Activated CD4-positive, alpha-beta T cell treated with anti-CD3 and anti-CD28 coated beads, Interleukin-2, Interleukin-4, amounts not matched to agents 100 ng/mL and 50 ng/mL, durations not matched to agents 16 hours and 8 hours (primary cell): ENCODE measurements at places on chromosomes 1 and 21.
A peak's percentile ranks its signal among the peaks of the same experiment; 100 is the strongest.

- DNase-seq: no peak
Observed at GRCh38 chr1:109762821-109763645, 690 bp downstream of the EPS8L3 start.

DNA sequence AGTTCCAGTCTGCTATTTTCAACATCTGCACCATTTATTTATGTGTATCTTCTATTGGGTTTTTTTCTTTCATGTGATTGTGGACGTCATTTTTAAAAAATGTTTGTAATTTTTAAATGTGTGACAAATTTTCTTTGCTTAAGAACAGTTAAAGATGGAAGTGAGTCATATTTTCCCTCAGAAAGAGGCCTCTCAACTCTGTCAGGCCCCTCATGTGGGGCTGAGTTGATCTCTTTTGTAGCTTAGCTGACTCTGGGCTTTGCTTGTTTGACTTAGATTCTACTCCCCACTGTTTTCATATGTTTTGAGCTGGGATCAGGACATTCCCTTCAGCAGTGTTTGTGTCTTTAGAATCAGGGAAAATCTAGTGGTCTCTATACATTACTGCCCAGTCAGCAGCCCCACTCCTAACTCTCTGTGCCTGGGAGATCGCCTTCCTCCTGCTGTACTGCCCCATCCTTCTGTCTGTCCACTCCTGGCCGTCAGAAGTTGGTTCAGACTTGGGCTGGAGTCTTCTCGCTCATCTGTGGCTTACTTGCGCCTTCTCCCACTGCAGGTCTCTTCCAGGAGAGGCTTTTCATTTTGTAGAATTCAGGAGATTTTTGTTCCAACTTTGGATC is 137.4 kb downstream of the DYRK1A start:
- peak; percentile 28 for DNase-seq

- peak; percentile 45 for DNase-seq
Observed at GRCh38 chr1:226063977-226064815, 1.7 kb downstream of the H3-3A start.

- DNase-seq: no peak
Observed at GRCh38 chr1:208241512-208241911, 2.7 kb downstream of the PLXNA2 start.

- peak; percentile 12 for DNase-seq
Observed at GRCh38 chr1:39886757-39887231, 3.5 kb upstream of the TRIT1 start.

- no peak for DNase-seq
Observed at GRCh38 chr1:26320896-26321295, 3.1 kb downstream of the CD52 start.

- DNase-seq: peak; percentile 46
Observed at GRCh38 chr1:7975212-7975865, 13.8 kb downstream of the PARK7 start.

- DNase-seq: no peak
Observed at GRCh38 chr1:93702828-93703183, 21.2 kb upstream of the BCAR3 start.

GRCh38 chr1:87226341-87226760 is 102.3 kb upstream of the LMO4 start:
- DNase-seq: no peak

- DNase-seq: no peak
Observed at GRCh38 chr1:38267037-38268036, 220.7 kb upstream of the POU3F1 start.

GRCh38 chr1:94595658-94596057 is 54.1 kb upstream of the F3 start:
- no peak for DNase-seq

- no peak for DNase-seq
Observed at GRCh38 chr1:183404476-183404875, 13.7 kb downstream of the NMNAT2 start.

DNA sequence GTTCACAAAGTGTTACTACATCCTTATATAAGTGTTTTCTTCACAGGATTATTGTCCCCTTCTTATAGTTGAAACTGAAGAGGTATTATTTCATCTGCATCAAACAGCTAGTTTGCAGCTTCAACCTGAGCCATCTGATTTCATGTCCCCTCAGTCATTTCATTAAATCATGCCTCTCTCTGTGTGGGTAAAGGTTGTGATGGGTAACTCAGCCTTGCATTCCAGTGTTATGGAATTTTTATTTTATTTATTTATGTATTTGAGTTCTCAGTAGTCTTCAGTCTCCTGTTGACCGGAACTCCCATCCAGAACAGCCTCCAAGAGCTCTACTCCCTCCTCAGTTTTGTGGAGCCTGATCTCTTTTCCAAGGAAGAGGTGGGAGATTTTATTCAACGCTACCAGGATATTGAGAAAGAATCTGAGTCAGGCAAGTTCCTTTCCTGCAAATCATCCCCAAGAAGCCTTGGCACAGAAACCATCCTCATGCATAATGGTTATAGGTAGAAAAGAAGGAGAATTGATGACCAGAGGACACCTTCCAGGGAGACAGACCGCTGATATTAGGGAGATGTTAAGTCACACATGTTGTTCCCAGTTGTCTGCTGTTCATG is 21.8 kb downstream of the CHD1L start:
- no peak for DNase-seq

- DNase-seq: peak; percentile 1
Observed at GRCh38 chr1:14704846-14705245, 106.4 kb downstream of the KAZN start.

DNA sequence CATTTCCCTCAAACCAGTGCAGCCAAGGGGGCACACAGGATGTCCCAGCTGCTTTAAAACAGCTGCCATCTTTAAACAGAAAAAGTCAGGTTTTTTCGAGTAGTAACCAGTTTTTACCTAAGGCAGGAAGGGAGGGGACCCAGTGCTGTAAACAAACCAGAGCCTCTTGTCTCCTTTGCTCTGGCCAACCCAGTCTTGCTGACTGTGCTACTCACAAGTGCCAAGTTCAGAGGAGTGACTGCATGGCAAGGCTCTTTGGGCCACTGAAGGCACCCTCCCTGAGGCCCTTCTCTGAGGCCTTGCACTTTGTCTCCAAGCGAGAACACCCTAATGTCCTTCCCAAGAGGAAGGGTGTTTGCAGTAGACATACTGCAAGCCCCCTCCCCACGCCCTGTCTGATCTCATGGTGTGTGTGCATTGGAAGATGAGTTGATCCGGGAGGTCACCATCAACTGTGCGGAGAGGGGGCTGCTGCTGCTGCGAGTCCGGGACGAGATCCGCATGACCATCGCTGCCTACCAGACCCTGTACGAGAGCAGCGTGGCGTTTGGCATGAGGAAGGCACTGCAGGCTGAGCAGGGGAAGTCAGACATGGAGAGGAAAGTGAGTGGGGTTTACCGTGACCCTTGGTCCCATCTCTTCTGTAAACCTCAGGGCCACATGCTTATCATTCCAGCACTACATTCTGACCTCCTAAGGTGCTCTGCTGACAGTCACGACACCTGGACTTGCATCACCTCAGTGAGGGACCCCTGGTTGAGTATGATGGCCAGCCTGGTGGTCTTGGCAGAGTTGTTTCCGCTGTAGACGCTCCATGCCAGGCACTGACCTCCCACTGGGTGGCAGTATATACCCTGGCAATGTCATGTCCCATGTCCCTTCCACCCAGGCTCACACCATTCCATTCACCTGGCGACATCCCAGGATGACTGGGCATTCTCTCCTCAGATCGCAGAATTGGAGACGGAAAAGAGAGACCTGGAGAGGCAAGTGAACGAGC is 4.7 kb downstream of the DNALI1 start:
- peak; percentile 45 for DNase-seq

- no peak for DNase-seq
Observed at GRCh38 chr1:99776120-99776519, 9.7 kb upstream of the FRRS1 start.

DNA sequence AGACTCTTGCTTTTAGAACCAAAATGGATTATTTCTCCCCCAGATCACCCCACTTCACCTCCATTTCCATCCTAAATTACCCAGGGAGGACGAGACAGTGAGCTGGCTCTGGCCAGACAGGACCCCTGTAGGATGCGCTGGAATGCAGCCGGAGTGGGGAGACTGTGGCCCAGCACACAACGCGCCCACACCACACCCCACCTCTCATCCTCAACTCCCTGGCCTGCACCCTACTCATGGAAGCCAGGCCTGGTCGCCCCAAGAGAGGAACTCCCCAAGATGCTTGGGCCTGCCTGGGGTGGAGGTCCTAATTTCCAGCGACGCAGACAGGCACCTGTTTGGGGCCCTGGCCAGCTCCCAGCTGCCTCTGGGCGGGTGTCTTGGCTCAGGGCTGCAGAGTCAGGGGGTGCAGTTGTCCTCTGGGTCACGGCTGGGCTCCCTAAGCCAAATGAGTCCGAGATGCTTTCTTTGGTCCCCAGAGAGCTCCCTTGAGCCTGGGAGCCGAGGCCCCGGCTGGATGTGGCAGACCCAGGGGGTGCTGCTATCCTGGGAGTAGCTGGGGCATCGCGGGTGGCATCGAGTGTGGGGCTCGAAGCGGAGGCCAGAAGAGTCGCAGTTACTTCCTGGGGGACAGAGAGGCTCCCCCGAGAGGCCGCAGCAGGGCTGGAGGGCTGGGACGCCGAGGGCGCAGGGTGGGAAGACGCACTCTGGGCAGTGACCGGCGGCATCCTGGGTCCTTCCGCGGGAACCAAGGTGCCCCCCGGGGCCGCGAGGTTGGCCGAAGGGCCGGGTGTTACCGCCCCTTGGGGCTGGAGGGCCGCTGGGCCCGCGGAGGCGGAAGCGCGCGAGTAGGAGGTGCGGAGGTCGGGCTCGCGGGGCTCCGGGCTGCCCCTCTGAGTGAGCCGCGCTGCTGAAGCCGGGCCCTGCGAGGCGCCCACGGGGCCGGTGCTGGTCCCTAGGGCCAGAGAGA is 10.4 kb downstream of the CLEC20A start:
- no peak for DNase-seq

DNA sequence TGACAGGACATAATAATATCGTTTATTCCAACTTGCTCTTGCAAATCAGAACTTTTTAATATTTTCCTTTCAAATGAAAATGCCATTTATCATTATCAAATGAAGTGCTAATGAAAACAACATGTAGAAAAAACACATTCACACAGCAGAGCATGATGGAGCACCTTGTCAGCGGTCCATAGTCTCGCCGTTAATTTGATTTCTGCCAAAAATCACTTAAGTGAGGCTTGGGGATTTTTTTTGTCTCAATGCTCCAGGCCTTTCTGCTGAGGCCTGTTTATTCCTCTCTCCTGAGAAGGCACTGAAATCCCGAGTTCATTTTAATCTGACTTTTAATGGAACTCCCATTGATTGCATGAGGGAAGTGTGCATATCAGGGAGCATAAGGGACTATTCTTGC is 122.5 kb downstream of the ELAVL4 start:
- no peak for DNase-seq

DNA sequence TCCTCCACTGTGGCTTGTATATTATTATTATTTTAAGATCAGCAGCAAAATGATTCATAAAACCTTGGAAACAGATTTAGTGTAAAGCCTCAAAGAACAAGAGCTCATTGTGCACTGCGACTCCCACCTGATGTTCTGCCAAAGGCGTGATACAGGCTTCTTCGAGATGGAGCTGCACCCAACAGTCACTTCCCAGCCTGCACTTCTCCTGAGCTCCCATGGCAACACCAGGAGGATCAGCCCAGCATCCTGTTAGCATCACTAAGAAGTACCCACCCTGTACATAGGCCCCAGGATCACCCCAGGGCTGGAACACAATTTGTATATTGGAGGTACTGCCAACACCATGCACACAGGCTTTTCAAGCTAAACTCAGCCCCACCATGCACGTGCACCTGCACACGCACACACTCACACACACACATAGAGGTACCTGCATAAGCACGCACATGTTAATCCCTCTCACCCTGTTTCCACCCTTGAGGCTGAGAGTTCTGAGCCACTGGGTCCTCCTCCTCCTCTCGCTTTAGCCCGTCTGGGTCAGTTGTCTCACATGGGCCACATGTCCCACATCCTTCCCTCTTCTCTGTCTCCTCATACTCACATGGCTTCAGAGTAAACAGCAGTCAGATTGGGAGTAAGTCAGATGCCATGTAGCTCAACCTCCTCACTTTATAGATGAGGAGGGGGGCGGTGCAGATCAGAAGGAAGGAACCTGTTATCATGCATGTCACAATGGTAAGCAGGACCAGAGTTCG is 281.9 kb upstream of the POU3F1 start:
- no peak for DNase-seq

DNA sequence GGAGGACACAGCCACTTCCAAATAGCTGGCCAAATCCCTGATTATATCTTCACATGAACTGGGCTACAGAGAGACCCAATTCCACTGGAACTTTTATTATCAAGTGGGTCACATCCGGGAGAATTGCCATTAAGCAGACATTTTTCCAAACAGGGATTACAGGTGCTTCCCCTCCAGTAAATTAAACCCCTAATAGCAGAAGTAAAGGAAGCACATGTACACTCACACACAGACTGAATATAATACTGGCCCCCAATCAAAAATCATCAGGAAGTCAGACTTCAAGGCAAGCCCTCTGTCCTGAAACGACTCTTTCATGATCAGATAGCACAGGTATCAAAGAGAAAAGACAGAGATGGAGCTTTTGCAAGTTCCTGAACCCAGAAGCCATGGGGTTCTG is 118.6 kb upstream of the PPP2R5A start:
- no peak for DNase-seq

- DNase-seq: no peak
Observed at GRCh38 chr1:56849750-56850149, 4.8 kb upstream of the C8A start.

DNA sequence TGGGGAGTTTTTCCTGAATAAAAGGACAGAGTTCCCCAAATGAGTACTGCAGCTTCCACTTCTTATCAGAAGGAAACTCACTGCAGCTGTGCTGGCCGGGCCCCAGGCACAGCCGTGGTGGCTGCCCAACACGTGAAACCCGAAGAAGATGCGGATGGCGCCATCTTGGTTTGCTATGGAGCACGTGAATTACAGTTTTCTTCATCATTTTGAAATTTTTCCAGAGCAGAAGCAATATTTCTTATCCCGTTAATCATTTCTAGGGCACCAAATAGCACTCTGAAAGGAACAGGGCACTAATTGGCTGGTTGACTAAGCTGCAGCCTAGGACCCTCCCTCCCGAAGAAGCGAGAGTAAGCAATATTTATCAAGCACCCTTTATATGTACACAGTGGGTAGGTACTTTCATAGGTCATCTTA is 63.2 kb upstream of the EPS8L3 start:
- no peak for DNase-seq
